ENCODE measurements at places on chromosomes 13 and 19. TPM values are rescaled to one million over a fixed set of nuclear protein-coding genes. Genes with fewer than 3 reads are reported as not detected.

ZNF229 gene
- total RNA-seq = 7.4 TPM

PTGIR gene
- 33.9 TPM for total RNA-seq

BBC3 gene
- total RNA-seq = 5.8 TPM

ZNF98 gene
- 1.3 TPM for total RNA-seq

ZNF723 gene
- total RNA-seq = not detected

LRRC63 gene
- total RNA-seq = not detected

ZNF468 gene
- total RNA-seq = 16.7 TPM

PTH2 gene
- total RNA-seq = not detected

ESD gene
- 105 TPM for total RNA-seq

SLC25A15 gene
- total RNA-seq = 9.4 TPM

CYP4F11 gene
- not detected for total RNA-seq

NLRP5 gene
- not detected for total RNA-seq

SLC10A2 gene
- not detected for total RNA-seq

CGB3 gene
- total RNA-seq = not detected

GAPDHS gene
- total RNA-seq = not detected

TNNI3 gene
- not detected for total RNA-seq

IQCN gene
- 0.81 TPM for total RNA-seq

ZNF324B gene
- 5.8 TPM for total RNA-seq

EBI3 gene
- total RNA-seq = 0.18 TPM

CACNG7 gene
- total RNA-seq = 11.3 TPM

SCAMP4 gene
- 162 TPM for total RNA-seq

PGLYRP2 gene
- total RNA-seq = not detected

KEAP1 gene
- total RNA-seq = 58.3 TPM

P2RY11 gene
- 3.2 TPM for total RNA-seq

ZNF540 gene
- 0.16 TPM for total RNA-seq
